ENCODE measurements at places on chromosomes 1 and 21.

- no peak for DNase-seq
Observed at GRCh38 chr1:211676761-211677160, 1.3 kb upstream of the NEK2 start.

DNA sequence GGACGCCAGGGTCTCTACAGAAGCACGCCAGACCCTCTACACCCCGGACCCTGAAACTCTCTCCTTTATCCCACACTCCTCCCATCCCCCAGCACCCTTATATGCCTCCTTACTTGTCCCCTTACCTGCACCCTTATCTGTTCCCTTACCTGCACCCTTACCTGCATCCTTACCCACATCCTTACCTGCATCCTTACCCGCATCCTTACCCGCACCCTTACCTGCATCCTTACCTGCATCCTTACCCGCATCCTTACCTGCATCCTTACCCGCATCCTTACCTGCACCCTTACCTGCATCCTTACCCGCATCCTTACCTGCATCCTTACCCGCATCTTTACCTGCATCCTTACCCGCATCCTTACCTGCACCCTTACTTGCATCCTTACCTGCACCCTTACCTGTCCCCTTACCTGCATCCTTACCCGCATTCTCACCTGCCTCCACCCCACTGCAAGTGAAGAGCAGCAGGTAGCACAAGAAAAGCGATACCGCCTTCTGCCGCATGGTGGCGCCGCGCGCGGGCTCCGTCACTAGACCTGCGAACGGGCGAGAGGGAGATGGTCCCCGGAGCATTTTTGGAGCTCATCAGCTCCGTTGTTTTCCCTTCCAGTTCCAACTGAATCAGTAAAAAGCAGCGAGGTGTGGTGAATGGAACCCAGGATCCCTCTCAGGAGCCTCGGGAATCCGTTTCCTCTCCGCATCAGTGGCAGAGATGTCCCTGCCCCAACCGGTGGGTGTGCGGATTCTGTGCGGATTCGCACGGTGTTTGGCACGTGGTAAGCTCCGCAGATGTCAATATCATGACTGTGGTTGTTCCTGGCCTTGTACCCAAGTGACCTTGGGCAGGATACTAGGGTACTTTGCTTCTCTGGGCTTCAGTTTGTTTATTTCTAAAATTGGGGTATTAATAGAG, 2.9 kb downstream of the IFI6 start:
- DNase-seq: peak; percentile 64

DNA sequence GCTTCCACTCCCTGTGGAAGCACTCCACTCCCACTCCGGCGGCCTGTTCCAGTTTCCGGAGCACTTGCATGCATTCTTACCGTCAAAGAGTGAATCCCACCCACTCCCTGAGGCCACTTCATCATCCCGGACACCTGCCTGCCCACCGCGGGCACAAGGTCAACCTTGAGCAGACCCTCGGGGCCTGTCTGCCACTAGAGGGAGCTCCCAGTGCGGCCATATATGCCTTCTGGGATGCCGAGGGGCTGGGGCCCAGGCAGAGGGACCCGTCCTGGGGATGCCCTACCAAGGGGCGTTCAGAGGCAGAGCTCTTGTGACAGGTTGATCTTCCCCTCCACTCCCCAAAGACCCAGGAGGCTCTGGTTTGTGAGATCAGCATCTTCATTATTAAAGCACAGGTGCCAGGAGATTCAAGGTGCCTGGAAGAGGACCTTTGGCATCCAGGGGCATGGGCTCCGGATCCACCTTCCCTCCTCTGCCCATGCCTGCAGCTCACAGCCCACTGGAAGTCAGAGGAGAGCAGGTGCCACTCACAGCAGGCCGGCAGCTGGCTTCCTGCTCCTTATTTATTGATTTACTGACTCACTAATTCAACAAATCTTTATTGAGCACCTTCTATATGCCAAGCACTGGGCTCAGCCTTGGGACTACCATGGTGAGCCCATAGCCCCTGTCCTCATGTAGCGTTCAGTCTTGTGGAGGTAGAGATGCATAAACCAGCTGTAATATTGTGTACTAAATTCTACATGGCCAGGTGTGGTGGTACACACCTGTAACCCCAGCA, 47.3 kb downstream of the UBIAD1 start:
- DNase-seq: peak; percentile 4

GRCh38 chr1:74652711-74653139, 20.9 kb downstream of the ERICH3 start:
- no peak for DNase-seq

GRCh38 chr1:204685236-204686006, at the start of gene LRRN2:
TSS of gene LRRN2 (minus strand) at chr1:204685738. CDS start at chr1:204619992, 65,746 bp downstream.
- no peak for DNase-seq

DNA sequence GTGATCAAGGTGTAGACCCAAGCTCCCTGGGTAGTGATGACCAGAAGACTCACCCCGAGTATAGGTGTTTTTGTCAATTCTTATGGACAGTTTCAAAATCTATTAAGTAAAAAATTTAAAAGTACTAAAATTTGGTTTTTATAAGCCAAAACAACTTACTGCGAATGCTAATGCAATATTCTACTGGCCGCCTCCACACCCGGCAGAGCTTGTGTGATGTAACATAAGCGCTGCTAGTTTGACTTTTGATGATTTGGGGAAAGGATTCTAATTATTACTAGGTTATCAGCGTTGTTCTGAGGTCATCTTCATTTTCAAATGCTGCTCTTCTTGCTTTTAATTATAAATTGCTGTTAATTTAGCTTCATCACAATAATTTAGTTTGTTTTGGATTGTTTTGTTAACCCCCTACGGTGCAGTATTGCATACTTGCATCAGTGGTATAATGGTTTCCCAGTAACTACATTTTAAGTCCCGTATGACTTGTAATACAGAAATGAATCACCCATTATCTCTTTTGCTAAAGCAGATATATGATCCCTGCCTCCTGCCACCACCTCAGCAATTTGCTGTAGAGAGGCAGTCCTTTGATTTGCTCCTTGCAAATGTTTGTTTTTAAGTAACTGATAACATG, 178.0 kb downstream of the SDCCAG8 start:
- no peak for DNase-seq

- no peak for DNase-seq
Observed at GRCh38 chr1:214550857-214551435, 456 bp downstream of the PTPN14 start.

DNA sequence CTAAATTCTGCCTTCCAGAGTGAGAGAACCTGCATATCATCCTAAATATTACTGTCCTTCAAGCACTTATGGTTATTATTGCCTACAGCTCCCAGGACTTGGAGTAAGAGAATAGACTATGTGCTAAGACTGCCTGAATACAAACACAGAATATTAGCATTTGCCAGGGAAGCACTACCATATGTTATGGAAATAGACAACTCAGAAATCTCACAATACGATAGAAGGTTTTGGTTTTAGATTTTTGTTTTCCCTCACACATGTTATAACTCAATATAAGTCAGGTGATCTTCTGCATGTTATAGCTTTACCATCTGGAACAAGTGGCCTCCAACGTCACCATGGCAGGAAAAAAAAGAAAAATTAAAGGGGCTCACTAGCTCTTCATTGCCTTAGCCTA, 413.9 kb downstream of the LRRIQ3 start:
- DNase-seq: no peak

DNA sequence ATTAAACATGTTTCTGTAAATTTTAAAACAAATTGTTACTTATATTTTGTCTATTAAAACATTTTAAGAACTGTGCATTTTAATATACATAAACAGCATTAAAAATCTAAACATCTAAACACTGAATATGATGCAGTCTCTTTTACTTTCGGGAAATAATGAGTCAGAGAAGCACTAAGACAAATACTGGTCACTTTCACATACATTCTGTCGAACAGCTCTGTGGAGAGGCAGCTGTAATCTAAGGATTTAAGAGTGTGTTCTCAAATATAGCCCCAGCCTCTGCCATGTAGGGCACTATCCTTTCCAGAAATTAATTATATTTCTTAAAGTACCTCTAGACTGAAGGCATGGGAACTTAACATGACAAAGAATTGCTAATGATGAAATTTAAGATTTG, 89.6 kb upstream of the PTGFR start:
- no peak for DNase-seq

DNA sequence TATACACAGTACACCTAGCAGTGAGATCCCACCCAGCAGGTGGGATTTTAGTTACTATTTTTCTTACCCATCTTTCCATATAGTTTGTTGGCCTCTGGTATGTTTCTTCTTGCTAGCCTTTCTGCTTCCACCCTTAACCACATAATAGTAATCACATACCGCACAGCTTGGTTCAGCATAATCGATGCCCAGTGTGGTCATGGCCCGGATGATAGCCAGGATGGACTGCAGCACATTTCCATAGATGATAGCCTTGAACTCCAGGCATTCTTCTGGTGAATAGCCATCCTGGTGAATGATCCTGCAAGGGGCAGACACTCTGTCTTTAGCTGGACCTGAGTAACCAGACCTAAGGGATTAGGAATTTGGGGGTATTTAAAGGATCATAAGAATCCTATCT, 9.5 kb downstream of the GNAT2 start:
- no peak for DNase-seq

- no peak for DNase-seq
Observed at GRCh38 chr1:220368352-220369265, 96.4 kb upstream of the RAB3GAP2 start.

DNA sequence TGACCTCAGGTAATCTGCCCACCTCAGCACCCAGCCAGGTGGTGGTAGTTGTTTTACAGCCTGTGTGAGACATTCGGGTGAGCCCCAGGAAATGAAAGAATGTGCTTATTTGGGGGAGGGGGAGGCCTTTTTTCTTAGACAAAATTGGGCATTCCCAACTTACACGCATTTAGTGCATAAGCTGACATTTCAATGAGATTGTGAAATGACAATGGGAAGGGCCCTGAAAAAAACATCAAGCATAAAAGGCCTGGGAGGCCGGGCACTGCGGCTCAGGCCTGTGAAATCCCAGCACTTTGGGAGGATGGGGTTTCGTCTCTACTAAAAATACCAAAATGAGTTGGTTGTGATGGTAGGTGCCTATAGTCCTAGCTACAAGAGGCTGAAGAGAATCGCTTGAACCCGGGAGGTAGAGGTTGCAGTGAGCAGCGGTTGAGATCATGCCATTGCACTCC, 5.0 kb downstream of the GAS5 start:
- DNase-seq: no peak

DNA sequence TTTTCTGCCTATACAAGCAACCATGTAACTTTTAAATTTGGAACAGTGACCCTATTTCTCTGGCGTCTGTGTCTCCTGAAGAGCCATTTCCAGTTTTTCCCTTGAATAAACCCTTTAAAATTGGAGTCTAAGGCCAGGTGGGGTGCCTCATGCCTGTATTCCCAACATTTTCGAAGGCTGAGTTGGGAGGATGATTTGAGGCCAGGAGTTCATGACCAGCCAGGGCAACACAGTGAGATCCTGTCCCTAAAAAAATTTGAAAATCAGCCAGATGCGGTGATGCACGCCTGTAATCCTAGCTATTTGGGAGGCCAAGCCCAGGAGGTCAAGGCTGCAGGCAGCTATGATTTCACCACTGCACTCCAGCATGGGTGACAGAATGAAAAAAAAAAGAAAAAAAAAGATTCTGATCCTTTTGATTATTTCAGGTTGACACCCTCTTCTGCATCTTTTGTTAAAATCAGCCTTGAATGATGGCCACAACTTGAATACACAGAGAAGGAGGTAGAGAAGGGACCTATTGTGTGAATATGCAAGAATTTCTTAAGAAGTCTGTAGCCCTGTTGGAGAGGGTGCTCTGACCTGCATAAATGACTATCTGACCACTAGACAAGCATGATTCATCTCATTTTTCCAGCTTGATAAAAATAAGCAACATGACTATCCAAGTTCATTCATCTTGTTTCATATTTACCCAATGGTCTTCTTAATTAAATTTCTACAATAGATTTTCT, 40.2 kb upstream of the PARP1 start:
- DNase-seq: no peak

DNA sequence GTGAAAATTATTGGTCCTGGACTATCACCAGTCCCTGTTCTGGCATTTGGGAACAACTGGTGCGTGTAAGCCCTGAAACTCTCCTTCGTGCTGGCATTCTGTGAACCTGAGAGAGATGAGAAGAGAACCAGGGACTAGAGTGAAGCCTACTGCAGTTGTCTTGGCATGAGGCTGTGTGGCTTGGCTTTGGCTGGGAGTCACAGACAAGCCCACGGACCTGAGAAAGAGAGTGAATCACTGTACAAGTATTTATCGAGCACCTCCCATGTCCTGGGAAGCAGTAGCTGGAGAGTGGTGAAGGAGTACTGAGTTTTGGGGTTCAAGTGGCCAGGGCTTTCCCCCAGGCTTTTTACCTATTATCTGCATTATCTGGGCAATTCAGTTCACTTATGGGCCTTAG, 63.3 kb downstream of the FGGY start:
- no peak for DNase-seq

DNA sequence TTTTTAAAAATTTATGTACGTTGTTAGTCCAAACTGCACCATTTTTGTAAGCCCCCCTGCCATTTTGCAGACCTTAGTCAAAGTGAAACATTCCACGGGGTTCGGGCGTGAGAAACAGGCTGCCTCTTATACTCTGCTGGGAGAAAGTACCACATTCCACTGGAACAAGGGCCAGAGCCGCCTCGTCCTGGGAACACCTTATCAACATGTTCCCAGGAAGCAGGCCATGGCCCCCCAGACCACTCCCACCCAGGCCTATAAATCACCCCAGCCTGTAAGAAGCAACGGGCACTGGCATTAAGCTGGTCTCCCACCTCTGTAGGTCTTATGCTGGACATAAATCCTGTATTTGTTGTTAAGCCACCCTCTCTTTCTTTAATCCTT, 854 bp upstream of the ZRANB2 start:
- DNase-seq: no peak

- no peak for DNase-seq
Observed at GRCh38 chr1:151984313-151984956, 9.2 kb downstream of the S100A10 start.

- DNase-seq: no peak
Observed at GRCh38 chr1:204487256-204487615, 7.4 kb downstream of the PIK3C2B start.

Measured in activated CD8-positive, alpha-beta memory T cell treated with anti-CD3 and anti-CD28 coated beads for 4 hours (primary cell).